Ovary (tissue), 10 donors: ENCODE measurements at places on chromosomes 4 and X.

DNA sequence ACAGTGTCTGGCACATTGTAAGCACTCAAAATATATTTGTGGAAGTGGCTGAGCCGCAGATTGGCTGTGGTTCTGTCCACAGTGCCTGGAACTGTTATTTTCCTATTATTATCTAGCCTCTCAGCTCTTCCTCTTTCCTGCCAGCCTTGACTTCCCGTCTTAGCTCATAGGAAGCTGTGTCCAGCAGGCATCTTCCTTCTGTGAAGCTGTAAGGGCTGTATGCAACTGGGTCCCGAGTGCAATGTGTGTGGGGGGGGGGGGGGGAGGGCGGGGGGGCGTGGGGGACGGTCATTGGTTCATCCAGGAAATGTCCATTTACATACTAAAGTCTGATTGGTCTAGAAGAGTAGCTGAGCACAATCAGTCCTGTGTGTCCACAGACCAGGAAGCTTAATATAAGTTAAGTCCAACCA lies 210.7 kb downstream of the PDGFRA start:
- DNase-seq = peak; percentile 17

- DNase-seq = no peak
These were observed 334.5 kb upstream of the SLC7A11 start for GRCh38 chr4:138576684-138577083.

DNA sequence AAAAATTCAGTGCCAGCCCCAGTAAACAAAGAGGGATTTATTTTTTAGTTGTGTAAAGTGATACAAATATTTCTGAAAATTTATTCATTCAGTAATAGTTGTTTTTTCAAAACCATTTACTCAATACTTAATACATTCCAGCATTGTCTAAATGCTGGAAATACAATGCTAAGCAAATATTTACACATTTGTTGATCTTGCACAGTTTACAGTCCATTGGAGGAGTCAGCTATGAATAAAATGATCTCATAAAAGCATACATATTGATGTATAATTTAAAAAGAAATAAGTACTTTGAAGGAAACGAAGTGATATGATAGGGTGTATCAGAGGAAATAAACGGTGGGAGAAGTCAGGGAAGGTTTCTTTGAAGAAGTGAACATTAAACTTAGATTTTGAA lies 1942.1 kb upstream of the ADGRL3 start:
- DNase-seq = no peak

DNA sequence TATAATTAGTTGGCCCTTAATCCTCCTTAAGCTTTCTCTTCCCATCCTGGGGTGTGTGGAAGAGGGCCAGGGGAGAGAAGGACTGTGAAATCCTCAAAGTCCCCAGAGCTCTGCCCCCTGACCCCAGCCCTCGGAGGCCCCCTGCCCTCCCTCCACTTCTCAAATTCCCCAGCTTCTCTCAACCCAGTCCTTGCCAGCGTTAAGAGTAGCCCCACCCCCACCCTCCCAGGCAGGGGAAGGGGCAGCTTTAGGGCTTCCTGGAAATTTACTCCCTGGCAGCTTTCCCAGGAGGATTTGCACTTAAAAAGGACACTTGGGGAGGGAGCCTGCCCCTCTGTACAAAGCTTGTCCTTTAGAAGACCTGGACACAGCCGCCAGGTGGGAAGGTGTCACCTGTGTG lies 11.8 kb upstream of the CD40LG start:
- DNase-seq = no peak

- DNase-seq = no peak
These were observed 107.4 kb downstream of the HMX1 start for GRCh38 chr4:8763966-8764901.

- DNase-seq = no peak
These were observed 778 bp downstream of the C1QTNF7 start for GRCh38 chr4:15428611-15429010.

DNA sequence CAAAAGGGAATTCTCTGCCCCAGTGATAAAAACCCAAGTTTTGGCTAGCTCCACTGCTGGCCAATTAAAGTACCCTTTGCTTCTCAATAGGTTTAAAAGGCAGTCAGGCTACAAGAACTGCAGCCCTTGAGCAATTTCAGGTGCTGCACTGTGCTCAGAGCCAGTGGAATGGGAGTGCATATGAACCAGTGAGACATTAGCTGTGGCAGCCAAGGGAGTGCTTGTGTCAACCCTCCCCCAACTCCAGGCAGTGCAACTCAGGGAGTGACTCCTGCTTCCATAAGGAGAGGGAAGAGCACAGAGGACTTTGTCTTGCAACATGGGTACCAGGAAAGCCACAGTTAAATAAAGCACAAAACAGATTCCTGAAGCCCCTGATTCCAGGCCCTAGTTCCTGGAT lies 61.6 kb upstream of the VAMP7 start:
- DNase-seq = no peak

- no peak for DNase-seq
These were observed 1.3 kb upstream of the JAKMIP1 start for GRCh38 chr4:6201580-6202091.

GRCh38 chrX:153766871-153767673 lies 3.0 kb downstream of the PLXNB3 start:
- DNase-seq = peak; percentile 8

- no peak for DNase-seq
These were observed 231.0 kb upstream of the GATB start for GRCh38 chr4:151991884-151992167.

- no peak for DNase-seq
These were observed 14.6 kb upstream of the CLTRN start for GRCh38 chrX:15679246-15679645.

GRCh38 chr4:79700356-79700755 lies 292.3 kb upstream of the GK2 start:
- DNase-seq = no peak

DNA sequence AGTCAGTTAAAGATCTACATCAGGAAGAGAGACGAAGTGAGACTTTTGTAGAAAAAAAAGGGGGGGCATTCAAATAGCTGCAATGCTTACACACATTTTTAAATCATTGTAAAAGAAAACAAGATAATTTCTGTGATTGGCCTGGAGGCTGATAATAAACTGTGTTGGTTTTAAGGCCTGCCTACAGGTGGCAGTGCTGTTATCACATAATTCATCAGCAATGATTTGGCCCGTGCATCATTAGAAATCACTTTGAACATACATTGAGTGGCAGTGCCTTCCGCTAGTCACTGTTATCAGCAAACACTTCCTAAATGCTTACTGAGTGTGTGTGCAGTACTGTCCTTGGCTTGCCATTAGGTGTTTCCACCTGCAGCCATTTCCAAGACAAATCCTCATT lies 831.9 kb downstream of the TRIML1 start:
- no peak for DNase-seq

- no peak for DNase-seq
These were observed 61.9 kb downstream of the DCTD start for GRCh38 chr4:182855312-182855711.

- DNase-seq = no peak
These were observed 133.0 kb downstream of the SHROOM4 start for GRCh38 chrX:50680990-50681389.

DNA sequence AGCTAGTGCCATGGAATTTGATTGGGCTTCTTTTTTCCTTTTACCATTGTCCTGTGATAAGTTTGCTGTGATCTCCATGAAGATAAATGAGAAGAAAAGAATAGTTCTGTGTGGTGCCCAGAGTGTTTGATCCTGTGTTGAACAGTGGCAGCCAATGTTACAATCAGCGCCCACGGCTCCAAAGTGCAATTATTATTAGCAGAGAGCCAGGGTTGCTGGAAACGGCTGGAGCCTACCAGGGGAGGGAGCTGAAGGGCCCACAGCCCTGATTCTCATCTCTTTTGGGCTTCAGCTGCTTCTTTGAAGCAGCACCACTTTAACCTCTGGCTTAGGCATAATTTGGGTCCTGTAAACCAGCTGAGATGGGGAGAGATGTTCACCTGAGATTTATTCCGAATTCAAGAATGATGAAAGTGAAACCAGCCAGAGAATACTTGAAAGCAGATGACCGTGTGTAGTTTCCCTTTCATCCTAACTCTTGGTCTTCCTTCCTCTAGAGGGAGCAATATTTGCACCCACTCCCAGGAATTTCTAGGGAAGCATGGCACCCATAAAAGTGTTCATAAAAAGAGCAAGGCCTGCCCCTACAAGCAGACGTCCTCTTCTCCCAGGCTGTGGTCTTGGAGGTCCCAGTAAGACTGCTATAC lies 298.3 kb downstream of the EVC2 start:
- DNase-seq = no peak

DNA sequence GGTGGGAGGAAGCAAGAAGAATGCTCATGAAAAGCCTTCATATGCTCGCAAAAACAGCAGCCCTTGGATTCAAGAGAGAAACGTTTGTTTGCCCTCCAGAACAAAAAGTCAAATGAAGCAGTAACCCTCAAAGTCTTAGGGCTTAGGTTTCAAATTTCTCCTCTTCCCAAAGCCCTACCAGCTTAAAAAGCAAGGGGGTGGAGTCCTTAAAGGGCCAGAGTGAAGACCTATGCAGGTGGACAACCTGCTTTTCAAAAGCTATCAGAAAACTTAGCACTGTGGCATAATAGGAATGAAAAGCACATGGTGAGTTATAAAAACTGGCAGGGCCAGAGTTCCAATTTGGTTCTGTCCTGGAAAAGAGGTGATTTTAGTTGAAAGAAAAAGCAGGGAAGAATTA lies 253.3 kb downstream of the NAP1L3 start:
- DNase-seq = no peak

GRCh38 chr4:152936446-152937335 lies 568 bp downstream of the FHDC1 start:
- DNase-seq = no peak

DNA sequence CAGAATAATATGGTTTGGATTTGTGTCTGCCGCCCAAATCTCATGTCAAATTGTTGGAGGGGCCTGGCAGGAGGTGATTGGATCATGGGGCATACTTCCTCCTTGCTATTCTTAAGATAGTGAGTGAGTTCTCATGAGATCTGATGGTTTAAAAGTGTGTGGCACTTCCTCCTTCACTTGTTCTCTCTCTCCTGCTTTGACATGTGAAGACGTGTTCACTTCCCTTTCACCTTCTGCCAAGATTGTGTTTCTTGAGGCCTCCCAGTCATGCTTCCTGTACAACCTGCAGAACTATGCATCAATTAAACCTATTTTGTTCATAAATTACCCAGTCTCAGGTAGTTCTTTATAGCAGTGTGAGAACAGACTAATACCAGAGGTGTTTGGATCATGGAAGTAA lies 325.7 kb upstream of the GIMD1 start:
- DNase-seq = no peak

- DNase-seq = no peak
These were observed 94.6 kb downstream of the UBE2K start for GRCh38 chr4:39792529-39792928.

GRCh38 chr4:74100531-74100930 lies 1.5 kb upstream of the CXCL2 start:
- DNase-seq = no peak

DNA sequence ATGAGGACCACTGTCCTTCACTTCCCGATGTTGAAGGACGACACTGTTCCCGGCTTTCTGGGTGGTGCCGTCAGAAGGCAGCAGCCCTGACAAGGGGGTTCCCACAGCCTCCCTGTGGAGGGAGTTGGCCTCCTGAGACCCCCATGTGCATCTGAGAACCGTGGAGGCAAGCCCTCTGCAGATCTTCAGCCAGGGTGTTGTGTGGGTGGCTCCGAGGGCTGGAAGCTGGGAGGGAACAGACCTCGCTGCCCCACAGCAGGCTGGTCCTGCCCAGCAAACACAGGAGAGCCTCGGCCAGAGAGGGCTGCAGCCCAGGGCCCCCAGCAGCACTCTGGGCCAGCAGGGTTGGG lies 16.2 kb downstream of the DGKQ start:
- no peak for DNase-seq

GRCh38 chrX:130772776-130773143 lies 130.2 kb downstream of the ENOX2 start:
- DNase-seq = no peak

DNA sequence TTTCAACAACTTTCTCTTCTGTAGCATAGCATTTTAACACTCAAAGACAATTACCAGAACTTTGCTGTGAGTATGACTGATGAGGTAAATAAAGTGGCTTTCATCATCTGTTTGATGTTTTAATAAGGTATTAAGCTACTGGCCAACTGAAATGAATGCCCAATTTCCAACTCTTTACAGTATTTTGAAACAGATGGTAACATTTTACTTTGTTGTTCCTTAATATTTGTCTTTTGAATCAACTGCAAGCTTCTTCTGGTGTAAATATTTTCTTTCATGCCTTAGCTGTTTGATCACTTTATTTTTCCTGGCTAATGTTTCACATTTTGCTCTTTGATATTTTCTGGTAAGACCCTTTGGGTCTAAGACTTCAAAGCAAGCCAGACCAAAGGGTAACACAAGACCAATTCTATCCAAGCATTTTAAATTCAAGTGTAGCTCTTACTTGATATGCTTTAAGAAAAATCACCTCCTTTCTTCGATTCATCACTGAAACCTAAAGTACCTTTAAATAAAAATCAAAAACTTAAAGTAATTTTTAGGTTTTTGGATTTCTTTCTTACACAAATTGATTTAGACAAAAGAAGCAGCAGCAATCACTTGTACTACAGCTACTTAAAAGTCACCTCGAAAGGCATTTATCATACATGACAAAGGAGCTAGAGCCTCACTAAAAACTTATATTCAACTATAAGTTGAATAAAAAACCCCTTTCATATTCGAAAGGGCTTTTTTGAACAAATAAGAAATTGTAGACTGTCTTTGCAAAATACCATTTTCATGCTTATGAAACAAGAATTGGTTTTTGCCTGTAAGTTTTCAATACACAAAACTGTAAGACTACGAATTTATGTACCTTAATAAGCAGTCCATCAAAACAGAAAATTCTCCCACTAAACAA lies 57.6 kb downstream of the TBCK start:
- no peak for DNase-seq

DNA sequence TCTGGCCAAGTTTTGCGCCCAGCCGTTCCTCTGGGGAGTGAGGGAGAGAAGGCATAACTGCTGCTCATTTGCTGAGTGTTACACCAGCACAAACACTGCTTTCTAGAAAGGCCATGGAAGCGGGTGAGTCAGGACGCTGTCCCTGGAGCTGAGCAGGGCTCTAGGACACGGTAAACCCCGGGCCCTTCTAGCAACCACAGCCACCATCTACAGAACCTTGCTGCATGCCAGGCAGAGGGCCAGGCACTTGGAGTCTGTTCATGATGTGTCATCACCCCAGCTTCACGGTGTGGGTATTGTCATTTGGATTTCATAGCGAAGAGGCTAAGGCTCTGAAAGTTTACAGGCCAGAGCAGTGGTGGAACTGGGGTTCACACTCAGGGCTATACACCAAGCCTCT lies 31.8 kb upstream of the C4orf50 start:
- DNase-seq = no peak
